ENCODE measurements at places on chromosomes 6 and 20.

DNA sequence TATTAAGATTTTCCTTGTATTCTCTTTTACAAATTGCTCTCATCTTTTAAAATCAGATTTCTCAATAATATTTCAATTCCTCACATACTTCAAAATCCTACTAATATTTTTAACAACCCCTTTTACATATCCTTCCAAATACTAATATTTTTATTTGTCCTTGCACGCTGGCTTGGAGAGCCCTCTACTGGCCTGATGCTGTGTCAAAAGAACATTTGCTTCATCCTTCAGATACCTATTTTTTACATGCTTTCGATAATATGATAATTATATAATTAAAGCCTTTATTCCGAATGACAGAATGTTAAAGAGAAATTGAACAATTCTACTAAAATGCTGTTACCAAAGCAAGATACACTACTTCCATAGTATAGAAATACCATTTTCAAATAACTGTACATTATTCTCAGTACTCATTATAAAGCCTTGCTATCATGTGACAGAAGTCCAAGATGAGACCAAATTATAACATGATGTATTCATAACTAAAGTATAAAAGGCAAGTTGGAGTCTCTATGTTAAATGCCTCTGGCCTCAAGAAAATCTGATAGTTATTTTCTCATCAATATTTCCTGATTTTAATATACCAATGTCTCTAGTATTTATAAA lies 39.0 kb upstream of the PLN start:
- no peaks in the 10 kb centered on the region for H3K4me1 ChIP-seq
- H3K36me3 ChIP-seq, result no peaks in the 10 kb centered on the region
- DNase-seq, result no peak
- no peak overlapping the region for H3K4me3 ChIP-seq

DNA sequence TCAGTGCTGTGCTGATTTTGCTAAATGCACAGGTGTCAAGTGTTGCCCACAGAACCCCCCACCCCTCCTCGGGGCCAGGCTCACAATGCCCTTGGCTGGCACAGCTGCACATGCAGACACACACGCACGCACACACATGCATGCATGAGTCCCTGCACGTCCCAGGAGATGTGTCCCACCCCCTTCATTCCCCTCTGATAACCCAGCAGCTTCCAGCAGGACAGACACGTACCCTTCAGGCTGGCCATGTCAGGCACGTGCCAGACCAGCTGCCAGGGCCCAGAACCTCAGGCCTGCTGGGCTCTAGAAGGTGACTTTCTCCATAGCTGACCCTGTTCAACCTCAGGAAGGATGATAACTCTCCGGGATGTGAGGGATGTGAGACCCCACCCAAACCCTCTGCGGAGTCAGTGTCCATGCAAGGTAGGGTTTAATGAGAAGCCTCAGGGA lies 44.4 kb downstream of the MRPL14 start:
- H3K36me3 ChIP-seq, result no peaks in the 10 kb centered on the region
- H3K27me3 ChIP-seq, result no peaks in the 10 kb centered on the region
- no peak for DNase-seq
- H3K4me1 ChIP-seq, result no peaks in the 10 kb centered on the region

DNA sequence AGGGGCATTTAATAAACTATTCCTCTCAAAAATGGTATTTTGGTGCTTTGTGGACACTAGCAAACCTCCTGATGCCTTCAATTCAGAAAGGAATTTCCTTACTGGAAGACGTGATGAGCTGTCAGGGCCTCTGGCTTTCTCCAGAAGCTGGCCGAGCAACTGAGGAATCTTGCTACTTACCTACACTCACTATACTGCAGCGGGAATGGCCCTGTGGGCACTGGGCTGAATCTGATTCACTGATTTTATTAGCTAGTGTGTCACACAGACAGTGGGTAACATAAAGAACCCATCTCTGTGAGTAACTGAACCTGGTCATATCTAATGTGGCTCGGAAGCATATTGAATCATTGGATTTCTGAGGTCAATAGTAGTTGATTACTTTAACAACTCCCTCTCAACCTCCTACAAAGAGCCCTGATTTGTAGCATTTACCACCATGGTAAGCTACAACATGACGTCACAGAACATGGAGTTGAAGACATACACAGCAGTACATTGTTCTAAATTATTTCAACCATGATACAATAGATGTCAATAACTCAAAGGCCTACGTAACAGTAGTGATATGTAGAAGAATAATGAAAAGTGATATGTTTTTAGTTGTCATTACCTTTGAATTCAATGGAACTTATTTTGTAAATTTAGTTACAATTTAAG lies 232.1 kb downstream of the SYNE1 start:
- H3K4me3 ChIP-seq, result no peak overlapping the region
- peaks cover 59% of the 10 kb centered on the region for H3K36me3 ChIP-seq
- no peak overlapping the region for H3K27ac ChIP-seq
- DNase-seq, result no peak

GRCh38 chr6:49457771-49458170 lies 5.3 kb downstream of the MMUT start:
- no peak for DNase-seq
- no peak overlapping the region for H3K4me3 ChIP-seq
- H3K27ac ChIP-seq, result no peak overlapping the region
- no peaks in the 10 kb centered on the region for H3K36me3 ChIP-seq

GRCh38 chr6:78365473-78365872 lies 501.9 kb upstream of the IRAK1BP1 start:
- no peaks in the 10 kb centered on the region for H3K27me3 ChIP-seq
- H3K36me3 ChIP-seq, result no peaks in the 10 kb centered on the region
- no peak overlapping the region for H3K27ac ChIP-seq
- no peak overlapping the region for H3K4me3 ChIP-seq
- DNase-seq, result no peak

GRCh38 chr6:34096814-34097213 lies 49.1 kb downstream of the GRM4 start:
- H3K27me3 ChIP-seq, result no peaks in the 10 kb centered on the region
- H3K4me1 ChIP-seq, result no peaks in the 10 kb centered on the region
- no peaks in the 10 kb centered on the region for H3K36me3 ChIP-seq
- no peak for DNase-seq

DNA sequence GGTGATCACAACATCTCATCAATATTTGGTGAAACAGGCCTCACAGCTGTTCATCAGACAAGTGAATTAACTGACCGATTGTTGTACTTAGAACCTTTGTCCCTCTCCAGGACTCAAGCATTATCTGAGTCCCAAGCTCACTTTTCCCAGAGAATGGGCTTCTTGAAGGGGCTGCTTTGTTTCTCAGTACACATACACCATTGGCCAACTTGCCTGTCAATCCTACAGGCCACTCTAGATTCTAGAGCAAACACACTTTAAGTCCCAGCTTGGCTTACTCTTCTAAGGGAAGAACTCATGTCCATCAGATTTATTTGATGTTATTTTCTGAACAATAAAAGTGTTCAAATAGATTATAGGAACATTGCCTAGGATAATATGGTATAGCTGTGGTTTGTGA lies 249.5 kb downstream of the BCKDHB start:
- H3K27ac ChIP-seq, result no peak overlapping the region
- DNase-seq, result no peak
- H3K4me3 ChIP-seq, result no peak overlapping the region
- no peaks in the 10 kb centered on the region for H3K4me1 ChIP-seq

DNA sequence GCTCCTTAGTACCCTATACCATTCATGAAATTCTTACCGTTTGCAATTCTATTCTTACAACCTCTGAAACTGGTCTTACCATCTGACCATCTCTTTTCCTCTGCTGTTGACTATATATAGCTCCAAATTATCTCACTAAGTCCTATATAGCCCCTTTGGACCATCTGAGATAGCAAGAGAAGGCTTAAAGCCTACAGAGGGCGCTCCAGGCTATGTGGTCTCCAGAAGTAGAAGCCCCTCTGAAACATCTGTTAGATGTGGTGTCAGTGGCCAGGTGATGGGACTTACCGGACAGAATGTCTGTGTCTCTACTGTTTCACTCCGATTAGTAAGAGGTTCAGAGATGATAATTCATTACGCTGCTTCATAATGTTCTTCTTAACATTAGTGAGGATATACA lies 140.7 kb upstream of the BMP2 start:
- H3K27me3 ChIP-seq, result no peaks in the 10 kb centered on the region
- no peaks in the 10 kb centered on the region for H3K4me1 ChIP-seq
- no peak overlapping the region for H3K4me3 ChIP-seq
- DNase-seq, result no peak
- no peaks in the 10 kb centered on the region for H3K36me3 ChIP-seq
- H3K27ac ChIP-seq, result no peak overlapping the region

- no peaks in the 10 kb centered on the region for H3K27me3 ChIP-seq
- H3K4me1 ChIP-seq, result peaks cover 41% of the 10 kb centered on the region
- H3K4me3 ChIP-seq, result no peak overlapping the region
- no peak for DNase-seq
- no peaks in the 10 kb centered on the region for H3K36me3 ChIP-seq
- no peak overlapping the region for H3K27ac ChIP-seq
These were observed 118.0 kb downstream of the OPRM1 start for GRCh38 chr6:154157082-154157481.

- H3K4me3 ChIP-seq, result no peak overlapping the region
- no peaks in the 10 kb centered on the region for H3K4me1 ChIP-seq
- no peaks in the 10 kb centered on the region for H3K27me3 ChIP-seq
- H3K36me3 ChIP-seq, result peaks cover 18% of the 10 kb centered on the region
- no peak overlapping the region for H3K27ac ChIP-seq
- DNase-seq, result no peak
These were observed 13.8 kb downstream of the MMP24 start for GRCh38 chr20:35240083-35240810.

GRCh38 chr20:1509237-1509636 lies 18.0 kb upstream of the SIRPB2 start:
- no peak overlapping the region for H3K27ac ChIP-seq
- no peaks in the 10 kb centered on the region for H3K27me3 ChIP-seq
- H3K4me3 ChIP-seq, result no peak overlapping the region

DNA sequence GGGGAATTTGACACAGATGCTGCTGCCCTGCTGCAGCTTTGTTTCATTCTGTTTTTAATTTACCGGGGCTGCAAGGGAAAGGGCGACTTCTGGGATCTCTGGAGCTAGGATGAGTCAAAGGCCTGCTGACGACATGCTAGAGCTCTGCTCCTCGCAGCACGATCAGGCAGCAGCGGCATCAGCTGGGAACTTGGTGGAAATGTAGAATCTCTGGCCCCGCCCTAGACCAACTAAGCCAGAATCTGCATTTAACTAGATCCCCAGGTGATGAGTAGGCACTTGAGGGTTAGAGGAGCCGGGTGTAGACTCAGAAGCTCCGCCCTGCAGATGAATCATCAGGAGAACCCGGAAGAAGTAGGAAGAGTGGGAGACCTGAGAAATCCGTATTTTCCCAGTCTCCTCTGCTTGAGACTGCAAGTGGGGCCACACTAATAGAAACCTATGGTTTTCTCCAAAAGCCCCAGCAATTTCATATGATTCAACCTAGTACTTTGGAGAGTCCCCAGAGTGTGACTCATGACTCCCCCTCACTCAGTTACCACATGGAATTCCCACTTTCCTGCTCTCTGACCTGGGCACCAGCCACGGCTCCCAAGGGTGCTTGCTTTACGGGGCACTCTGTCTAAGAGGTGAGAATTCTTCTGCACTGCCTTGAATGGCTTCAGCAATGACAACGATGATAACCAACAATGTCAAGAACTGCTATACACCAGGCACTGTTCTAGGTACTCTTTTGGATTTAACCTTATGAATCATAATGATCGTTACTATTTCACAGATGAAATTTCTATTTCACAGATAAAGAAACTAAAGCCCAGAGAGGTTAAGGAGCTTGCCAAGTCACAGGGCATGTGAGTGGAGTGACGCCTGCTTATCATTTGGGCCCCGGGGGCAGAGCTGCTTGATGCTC lies 18.1 kb downstream of the TUBB2B start:
- no peaks in the 10 kb centered on the region for H3K36me3 ChIP-seq
- no peak overlapping the region for H3K4me3 ChIP-seq
- H3K27ac ChIP-seq, result peak overlapping the region; percentile 8
- peaks cover 13% of the 10 kb centered on the region for H3K27me3 ChIP-seq
- no peaks in the 10 kb centered on the region for H3K4me1 ChIP-seq

DNA sequence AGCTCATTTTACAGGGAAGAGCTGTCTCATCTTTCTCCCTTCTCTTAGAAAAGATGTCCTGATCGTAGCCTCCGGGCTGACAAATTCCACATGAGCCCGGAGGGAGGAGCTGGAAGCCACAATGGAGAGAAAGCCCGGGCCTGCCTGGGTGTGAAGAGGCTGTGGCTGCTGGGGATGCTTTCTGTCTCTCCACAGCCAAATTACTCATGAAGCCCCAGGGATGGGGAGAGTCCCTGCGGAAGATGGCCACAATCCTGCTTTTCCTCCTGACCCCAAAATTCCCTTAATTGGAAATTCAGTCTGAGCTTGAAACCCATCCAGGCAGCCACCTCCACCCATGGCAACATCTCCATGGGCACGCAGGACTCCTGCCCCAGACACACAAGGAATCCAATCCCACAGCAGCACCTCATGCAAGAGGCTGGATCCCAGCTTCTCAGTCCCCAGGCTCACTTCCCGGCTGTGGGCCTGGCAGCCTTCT lies 32.4 kb downstream of the JPH2 start:
- no peaks in the 10 kb centered on the region for H3K27me3 ChIP-seq
- H3K27ac ChIP-seq, result no peak overlapping the region
- no peak for DNase-seq

DNA sequence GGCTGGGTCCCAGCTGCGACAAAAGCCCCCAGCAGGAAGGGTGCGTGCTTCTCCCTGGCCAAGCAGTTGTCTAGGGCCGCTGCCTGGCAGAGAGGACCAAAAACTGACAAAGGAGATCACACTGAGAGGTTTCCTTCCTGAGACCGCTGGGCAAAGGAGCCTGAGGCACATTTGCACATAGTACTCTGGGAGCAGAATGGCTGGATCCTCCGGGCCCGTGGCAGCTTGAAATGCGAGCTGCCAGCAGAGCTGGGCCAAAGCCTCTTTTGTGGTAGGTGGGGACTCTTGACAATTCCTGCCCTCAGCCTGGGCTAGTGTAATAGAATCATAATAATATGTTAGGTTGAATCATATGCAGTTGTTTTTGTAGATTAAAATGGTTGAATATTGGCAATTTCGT lies 33.1 kb upstream of the RNF8 start:
- no peaks in the 10 kb centered on the region for H3K4me1 ChIP-seq
- H3K27ac ChIP-seq, result no peak overlapping the region
- no peak for DNase-seq
- no peaks in the 10 kb centered on the region for H3K27me3 ChIP-seq
- no peak overlapping the region for H3K4me3 ChIP-seq

- DNase-seq, result no peak
- no peaks in the 10 kb centered on the region for H3K27me3 ChIP-seq
- no peaks in the 10 kb centered on the region for H3K4me1 ChIP-seq
- H3K27ac ChIP-seq, result no peak overlapping the region
- no peaks in the 10 kb centered on the region for H3K36me3 ChIP-seq
These were observed 40.9 kb upstream of the CCN6 start for GRCh38 chr6:112013051-112013450.

- no peaks in the 10 kb centered on the region for H3K27me3 ChIP-seq
- peaks cover 76% of the 10 kb centered on the region for H3K36me3 ChIP-seq
- H3K4me3 ChIP-seq, result no peak overlapping the region
- DNase-seq, result no peak
- peaks cover 3% of the 10 kb centered on the region for H3K4me1 ChIP-seq
- H3K27ac ChIP-seq, result no peak overlapping the region
These were observed 37.6 kb downstream of the DYNLT1 start for GRCh38 chr6:158606935-158607334.

GRCh38 chr6:16768477-16768830 lies 7.2 kb upstream of the ATXN1 start:
- H3K27ac ChIP-seq, result peak overlapping the region; percentile 49
- H3K4me3 ChIP-seq, result no peak overlapping the region
- peaks cover 27% of the 10 kb centered on the region for H3K4me1 ChIP-seq
- H3K36me3 ChIP-seq, result no peaks in the 10 kb centered on the region
- no peaks in the 10 kb centered on the region for H3K27me3 ChIP-seq
- DNase-seq, result no peak

GRCh38 chr6:48671505-48671904 lies 560.5 kb upstream of the PTCHD4 start:
- no peak overlapping the region for H3K4me3 ChIP-seq
- H3K27me3 ChIP-seq, result no peaks in the 10 kb centered on the region
- H3K36me3 ChIP-seq, result no peaks in the 10 kb centered on the region

Measured in left lung (tissue), 14 donors.